ENCODE measurements at places on chromosomes 7 and 10.

- DNase-seq = peak; percentile 74
These were observed 822 bp downstream of the SHOC2 start for GRCh38 chr10:110919971-110920881.

GRCh38 chr10:36325815-36326214, 683.7 kb upstream of the FZD8 start:
- no peak for DNase-seq

DNA sequence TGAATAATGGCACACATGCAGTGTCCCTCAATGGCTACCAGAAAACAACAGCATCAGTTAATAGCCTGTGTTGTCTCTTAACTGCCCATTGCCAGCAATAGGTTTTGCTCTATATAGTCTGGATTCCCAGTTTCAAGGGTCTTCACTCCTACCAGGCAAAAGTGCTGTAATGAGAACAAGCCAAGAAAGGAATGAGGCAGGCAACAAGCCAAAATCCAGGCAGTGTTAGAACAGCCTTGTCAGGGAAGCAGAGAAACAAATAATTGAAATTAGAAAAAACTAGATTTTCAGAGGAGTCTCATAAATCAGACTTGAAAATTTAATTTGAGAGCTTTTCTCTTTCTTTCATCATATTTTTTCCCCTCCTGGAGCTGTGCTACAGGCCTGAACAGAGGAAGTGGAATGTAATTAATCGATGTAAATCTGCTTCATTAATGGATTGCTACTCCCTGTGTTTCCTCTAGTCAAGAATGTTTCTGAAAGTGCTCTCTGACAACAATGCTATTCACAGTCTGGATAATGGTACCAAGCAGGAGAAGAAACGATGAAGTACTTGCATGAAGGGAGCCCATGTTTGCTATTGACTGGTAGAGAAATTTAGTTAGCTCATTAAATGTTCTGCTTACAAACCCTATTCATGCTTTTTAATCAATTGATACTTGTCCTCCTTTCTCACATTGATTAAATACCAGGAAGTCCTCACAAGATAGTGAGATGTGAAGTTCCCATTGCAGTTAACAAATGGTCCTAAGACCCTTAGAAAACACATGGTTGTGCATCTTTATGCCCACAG, 202.0 kb upstream of the LRRTM3 start:
- DNase-seq = no peak

GRCh38 chr10:69742928-69743602, 58.6 kb upstream of the COL13A1 start:
- peak; percentile 27 for DNase-seq

DNA sequence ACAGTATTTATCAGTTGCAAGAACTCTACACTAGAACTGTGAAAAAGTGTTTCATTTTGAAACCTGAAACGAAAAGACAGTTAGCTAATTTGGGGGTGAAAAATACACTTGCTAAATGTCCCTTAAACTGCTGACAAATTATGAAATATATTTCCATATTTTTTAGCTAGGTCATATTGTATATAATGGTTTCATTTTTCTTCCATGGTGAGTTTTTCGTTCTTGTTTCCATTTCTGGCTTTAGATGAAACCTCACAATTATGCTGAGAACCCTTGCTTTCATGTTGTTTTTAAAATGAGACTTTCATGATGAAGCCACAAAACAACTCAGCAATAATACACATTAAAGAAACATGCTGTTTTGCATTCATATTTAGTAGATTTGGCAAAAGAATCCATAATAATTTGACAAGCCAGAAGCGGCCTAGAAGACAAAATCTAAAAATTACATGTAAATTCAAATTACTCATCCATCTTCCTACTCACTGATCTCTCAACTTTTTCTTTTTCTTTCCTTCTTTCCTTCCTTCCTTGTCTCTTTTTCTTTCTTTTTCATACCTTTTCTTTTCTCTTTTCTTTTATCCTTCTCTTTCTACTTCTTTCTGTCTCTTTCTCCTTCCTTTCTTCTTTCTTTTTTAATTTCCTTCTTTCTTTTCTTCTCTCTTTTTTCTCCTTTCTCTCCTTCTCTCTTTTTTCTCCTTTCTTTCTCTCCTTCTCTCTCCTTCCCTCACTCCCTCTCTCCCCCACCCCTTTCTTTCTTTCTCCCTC, 46.5 kb upstream of the ITGB8 start:
- no peak for DNase-seq

- no peak for DNase-seq
These were observed 8.4 kb downstream of the ABCB1 start for GRCh38 chr7:87592300-87592699.

GRCh38 chr7:46775020-46775419, 806.9 kb downstream of the TNS3 start:
- DNase-seq = no peak

DNA sequence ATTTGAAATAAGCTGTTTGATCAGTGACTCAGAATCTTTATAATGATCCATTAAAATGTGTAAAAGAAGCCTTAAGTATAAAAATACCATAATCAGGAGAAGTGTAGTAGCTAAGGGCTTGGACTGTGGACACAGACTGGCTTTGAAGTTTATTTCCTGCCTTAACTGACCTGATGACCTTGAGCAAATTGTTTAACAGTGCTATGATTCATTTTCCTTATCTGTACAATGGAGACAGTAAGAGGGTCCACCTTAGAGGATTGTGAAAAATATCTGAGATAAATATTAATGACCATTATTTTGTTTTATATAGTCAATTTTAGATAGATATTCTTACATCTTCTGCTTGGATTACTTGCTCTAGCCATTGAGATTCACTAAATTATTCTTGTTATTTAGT, 13.3 kb upstream of the RPA3 start:
- DNase-seq = no peak

DNA sequence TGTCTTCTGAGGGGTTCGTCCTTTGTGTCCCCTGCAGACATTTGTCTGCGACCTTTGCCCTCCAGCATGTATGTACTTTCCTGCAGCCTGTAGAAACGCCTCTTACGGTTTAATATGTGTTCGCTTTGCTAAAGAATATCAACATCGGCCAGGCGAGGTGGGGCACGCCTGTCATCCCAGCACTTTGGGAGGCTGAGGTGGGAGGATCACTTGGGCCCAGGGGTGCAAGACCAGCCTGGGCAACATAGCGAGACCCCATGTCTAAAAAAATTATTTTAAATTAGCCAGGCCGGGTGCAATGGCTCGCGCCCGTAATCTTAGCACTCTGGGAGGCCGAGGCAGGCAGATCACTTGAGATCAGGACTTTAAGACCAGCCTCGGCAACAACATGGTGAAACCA, 15.5 kb downstream of the ALKBH4 start:
- no peak for DNase-seq

DNA sequence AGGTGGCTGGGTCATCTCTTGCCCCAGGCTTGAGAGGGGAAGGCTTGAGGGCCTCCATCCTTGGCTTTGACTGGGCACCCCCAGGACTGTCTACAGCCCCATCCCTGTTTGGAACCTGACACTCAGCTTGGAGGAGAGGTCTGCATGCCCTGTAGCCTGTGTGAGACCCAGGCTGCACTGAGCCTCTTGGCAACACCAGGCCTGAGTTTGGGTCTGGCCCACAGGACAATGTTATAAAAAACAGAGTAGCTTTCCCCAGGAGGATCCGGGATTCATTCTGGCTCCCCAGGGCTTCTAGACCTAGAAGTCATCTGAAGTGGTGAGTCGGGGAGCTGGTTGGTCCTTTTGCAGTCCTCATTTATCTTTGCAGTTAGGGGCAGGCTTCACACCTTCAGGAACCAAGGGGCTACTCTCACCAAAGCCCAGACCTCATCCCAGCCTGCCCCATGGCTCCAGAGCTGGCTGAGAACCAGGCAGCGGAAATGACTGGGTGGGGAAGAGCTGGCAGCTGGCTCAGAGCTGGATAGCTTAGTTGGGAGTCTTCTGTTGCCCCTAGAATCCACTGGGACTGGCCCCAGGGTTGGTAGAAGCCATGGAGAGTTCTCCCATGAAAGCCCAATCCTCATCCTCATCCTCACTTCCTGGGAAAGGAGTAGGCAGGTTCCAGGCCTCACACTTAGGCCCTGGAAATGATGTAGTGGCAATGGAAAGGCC, 68.8 kb downstream of the ADCYAP1R1 start:
- DNase-seq = no peak

DNA sequence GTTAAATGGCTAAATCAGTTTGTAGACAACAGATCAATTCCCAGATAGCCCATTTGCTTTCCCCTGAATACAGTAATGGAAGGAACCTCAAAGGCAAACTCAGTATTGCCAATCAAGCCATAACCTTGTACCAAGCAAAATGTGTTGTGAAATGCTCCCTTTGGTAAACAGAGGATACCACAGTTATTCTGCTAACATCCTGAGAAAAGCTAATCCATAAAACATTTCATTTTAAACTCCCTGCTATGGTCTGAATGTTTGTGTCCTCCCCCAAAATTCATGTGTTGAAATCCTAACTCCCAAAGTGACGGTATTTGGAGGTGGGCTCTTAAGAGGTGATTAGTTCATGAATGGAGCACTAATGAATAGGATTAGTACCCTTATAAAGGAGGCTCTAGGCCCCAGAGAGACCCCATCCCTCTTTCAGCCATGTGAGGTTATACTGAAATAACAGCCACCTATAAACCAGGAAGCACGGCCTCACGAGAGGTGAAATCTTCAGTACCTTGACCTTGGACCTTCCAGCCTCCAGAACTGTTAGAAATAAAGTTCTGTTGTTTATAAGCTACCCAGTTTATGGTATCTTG, 89.3 kb upstream of the RNF148 start:
- no peak for DNase-seq

DNA sequence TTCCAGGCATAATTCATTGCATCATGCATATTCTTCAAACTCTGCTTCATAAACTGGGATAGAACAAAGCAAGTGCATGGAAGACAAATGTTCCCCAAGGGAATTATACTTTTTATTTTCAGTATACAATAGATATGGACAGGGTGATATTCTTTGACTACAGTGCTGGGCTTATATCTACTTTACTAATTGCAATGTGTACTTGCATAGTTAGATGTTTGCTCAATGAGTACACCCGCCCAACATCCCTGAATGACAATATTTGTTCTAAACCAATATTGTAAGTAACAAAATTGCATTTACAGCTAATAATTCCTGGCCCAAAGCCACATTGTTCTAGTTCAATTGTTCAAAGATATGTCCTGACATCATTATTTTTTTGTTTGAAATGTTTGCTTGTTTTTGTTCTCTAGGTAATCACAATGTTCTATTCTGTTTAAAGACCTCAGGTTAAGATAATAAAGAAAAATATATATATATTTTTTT, 171.4 kb downstream of the PTN start:
- DNase-seq = no peak

- no peak for DNase-seq
These were observed 874.1 kb downstream of the GRM8 start for GRCh38 chr7:126378642-126379041.

DNA sequence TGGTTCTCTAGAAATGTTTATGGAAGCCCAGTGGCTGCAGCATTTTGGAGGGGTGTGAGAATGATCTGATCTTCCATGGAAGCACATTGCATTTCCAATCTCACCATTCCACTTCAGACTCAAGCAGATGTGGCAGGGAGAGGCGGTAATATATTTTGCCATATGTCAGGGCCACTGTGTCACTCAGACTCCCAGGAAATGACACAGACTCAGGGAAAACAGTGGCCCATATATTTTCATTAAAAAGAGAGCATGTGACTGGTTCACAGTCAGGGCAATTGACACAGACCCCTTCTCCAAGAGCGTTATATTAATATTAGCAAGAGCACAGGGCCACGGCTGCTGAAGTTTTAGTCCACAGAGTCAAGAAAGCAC, 149.3 kb upstream of the NRP1 start:
- DNase-seq = no peak

GRCh38 chr10:103783681-103784080, 71.7 kb downstream of the SH3PXD2A start:
- DNase-seq = no peak

- no peak for DNase-seq
These were observed 1.4 kb downstream of the GPR141 start for GRCh38 chr7:37684927-37685326.

- DNase-seq = peak; percentile 43
These were observed at the start of gene BMPER for GRCh38 chr7:33905389-33906032. Gene BMPER (plus strand): TSS chr7:33905539. CDS start chr7:33905614, 75 bp downstream.

GRCh38 chr10:98394851-98395440, 20.0 kb downstream of the PYROXD2 start:
- DNase-seq = no peak

GRCh38 chr10:70376436-70377378, 5.7 kb downstream of the LRRC20 start:
- DNase-seq = no peak

DNA sequence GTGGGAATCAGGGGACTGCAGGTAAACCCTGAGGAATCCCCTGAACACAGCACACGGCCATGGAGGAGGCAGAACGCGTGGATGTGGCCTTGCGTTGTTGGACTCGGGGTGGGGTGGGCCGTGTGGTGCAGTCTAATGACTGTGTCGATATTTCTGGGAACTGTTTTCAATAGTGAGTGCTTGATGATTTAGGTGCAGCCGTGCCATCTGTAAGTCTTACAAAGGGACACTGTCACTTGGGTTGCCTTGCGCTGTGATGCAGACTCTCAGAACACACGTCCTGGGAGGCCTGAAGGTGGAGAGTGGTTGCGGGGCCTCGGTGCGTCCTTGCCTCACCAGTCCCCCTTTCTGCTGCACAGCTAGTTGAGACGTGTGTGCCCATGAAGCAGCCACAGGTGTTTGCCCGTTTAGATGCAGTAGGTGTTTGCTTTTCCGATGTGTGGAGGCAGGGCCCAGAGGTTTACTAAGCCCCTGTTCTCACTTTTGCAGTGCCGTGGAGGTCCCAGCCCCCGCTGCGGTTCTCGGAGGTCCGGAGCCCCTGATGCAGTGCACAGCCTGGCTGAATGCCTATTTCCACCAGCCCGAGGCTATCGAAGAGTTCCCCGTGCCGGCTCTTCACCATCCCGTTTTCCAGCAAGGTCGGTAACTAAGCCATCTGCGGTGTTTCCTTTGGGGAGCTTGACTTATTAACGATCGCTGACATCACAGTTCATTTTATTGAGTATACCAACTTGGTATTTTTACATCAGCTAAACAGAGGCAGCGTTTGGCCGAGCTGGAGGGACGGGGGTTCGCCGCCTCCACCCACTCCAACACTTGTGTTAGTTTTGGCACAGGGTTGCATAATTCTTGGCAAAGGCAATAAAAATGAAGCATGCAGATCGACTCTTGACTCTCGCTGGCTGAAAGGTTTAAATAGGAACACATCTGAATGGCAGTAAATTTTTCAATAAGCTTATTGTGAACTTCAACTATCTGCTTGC, 240.7 kb downstream of the MGMT start:
- DNase-seq = no peak

DNA sequence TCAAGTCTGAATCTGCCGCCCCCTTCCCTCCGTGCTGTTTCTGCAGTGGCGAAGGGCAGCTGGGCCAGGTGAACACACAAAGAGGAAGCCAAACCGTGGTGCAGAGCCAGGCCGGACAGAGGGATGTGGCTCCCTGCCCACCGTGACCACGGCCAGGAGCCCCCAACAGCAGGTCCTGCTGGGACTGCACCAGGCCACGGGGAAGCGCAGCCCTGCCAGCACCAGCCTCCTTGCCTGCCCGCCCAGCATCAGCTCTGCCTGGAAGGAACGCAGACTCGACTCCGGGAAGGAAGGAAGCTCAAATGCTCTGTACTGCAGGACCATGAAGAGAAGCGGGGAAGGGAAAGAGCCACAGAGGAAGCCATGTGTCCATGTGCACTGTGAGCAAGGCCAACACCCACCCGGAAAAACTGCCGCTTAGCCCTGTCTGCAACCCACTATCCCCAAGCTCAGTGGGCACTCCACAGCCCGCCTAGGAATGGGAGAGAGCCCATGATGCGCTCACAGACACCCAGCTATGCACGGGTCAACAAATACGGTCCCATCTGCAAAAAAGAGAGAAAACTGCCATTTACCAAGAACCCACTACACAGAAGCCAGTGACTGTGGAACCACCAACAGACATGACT, 19.0 kb downstream of the GPER1 start:
- no peak for DNase-seq

All from NCI-H526 (cell line).